Body of pancreas (tissue), 4 donors: ENCODE measurements at places on chromosomes 16 and 17.

- H3K4me3 ChIP-seq, result no peak overlapping the region
- H3K36me3 ChIP-seq, result no peaks in the 10 kb centered on the region
- H3K4me1 ChIP-seq, result no peaks in the 10 kb centered on the region
Observed at GRCh38 chr16:11484691-11485258, 101.9 kb downstream of the LITAF start.

DNA sequence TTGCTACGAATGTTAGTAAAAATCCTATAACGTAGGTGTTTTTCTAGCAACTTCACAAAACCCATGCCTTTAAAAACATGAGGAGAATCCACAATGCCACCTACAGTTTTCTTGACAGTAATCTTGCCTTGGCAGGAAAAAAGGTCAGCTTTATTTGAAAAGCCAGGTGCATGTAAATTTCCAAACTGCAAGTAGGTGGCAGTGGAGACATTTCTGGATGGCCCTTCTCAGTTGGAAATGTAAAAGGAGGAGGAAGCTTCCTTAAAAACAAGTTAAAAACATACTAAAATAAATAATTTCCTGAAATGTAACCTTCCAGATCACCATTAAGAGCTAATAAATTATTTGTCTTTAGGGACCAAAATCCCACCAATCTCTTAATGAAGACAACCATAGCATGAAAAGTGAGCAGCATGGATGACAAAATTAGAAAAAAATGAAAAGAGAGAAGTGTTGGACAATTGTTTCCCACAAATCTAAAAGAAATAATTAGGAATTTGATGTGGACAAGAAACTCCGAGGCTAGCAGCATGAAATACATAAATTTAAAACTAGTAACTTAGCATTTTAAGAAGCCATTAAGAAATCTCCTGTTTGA lies 152.2 kb downstream of the SNX11 start:
- H3K4me1 ChIP-seq, result peaks cover 8% of the 10 kb centered on the region
- H3K4me3 ChIP-seq, result no peak overlapping the region
- peak; percentile 26 for DNase-seq
- H3K27ac ChIP-seq, result no peak overlapping the region
- no peaks in the 10 kb centered on the region for H3K36me3 ChIP-seq

DNA sequence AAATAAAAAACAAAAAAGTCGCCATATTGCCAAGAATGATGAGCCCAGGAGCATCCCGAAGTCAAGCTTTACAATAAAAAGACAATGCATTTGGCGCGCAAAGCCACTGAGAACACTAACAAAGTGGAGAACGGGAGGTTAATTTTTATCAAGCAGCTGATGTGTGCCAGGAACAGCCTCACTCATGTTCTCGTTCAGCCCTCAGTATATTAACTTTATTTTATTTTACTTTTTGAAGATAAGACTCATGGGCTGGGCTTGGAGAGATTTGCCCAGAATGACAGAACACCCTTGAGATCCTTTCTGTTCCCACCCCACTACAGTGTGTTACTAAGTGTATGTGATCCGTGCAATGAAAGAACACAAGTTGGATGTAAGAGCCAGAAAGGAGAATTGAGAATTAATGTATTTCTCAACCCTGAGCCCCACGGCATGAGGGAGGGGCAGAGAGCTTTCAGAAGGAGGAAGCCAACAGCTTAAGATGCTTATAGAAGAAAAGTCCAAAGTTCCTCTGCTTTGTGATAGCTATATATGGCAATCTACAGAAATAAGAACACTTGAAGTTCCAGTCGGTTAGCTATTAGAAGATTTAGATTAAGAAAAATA lies 48.4 kb downstream of the COTL1 start:
- no peak overlapping the region for H3K4me3 ChIP-seq
- peaks cover 14% of the 10 kb centered on the region for H3K4me1 ChIP-seq
- H3K27ac ChIP-seq, result peak overlapping the region; percentile 75
- no peaks in the 10 kb centered on the region for H3K27me3 ChIP-seq
- H3K36me3 ChIP-seq, result no peaks in the 10 kb centered on the region
- peak; percentile 34 for DNase-seq

DNA sequence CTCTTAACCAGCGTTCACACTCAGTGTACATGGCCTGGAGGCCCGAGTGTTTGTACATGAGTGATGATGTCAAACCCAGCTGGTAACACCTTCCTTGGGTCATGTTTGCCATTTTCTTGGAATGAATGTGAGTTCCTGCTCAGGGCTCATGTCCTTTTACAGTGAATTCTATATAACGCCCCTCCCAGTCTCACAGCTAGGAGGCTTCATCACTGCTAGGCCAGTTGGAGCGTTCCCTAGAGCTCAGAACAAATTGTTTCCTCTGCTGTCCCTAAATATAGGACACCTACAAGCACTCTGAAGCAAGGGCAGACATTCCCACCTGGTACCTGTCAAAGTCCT lies 5.5 kb downstream of the TIMM22 start:
- no peak overlapping the region for H3K4me3 ChIP-seq
- H3K36me3 ChIP-seq, result no peaks in the 10 kb centered on the region
- no peak overlapping the region for H3K27ac ChIP-seq
- H3K4me1 ChIP-seq, result peaks cover 43% of the 10 kb centered on the region

- no peaks in the 10 kb centered on the region for H3K27me3 ChIP-seq
- no peak overlapping the region for H3K27ac ChIP-seq
- no peak overlapping the region for H3K4me3 ChIP-seq
Observed at GRCh38 chr17:13650096-13650675, 48.5 kb upstream of the HS3ST3A1 start.

- H3K4me3 ChIP-seq, result no peak overlapping the region
- DNase-seq, result peak; percentile 56
- H3K4me1 ChIP-seq, result peaks cover 49% of the 10 kb centered on the region
Observed at GRCh38 chr17:27489045-27489715, 32.9 kb downstream of the KSR1 start.
